Transverse colon (tissue), 4 donors: ENCODE measurements at places on chromosomes 3 and 15.

DNA sequence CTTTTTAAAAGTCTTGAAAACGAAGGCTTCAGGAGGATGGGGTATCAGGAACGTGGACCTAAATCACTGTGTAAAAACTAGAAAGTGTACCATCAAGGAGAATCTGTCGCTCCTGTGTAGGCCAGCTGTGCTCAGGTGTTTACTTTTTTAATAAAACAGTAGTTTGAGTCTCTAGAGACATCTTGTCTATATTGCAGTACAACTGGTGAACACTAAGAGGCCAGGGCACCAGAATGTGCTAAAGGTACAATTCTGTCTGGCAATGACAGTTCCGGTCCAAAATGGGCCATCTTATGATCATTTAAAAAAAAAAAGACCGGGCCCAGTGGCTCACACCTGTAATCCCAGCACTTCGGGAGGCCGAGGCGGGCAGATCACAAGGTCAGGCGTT is 61.8 kb upstream of the MCF2L2 start:
- no peak overlapping the region for H3K4me3 ChIP-seq
- peak overlapping the region; percentile 71 for H3K27ac ChIP-seq
- H3K27me3 ChIP-seq, result no peaks in the 10 kb centered on the region
- no peaks in the 10 kb centered on the region for H3K36me3 ChIP-seq
- DNase-seq, result no peak
- H3K4me1 ChIP-seq, result peaks cover 3% of the 10 kb centered on the region

GRCh38 chr3:30122359-30122758 is 484.0 kb upstream of the TGFBR2 start:
- no peaks in the 10 kb centered on the region for H3K36me3 ChIP-seq
- H3K27ac ChIP-seq, result no peak overlapping the region
- H3K4me1 ChIP-seq, result no peaks in the 10 kb centered on the region

DNA sequence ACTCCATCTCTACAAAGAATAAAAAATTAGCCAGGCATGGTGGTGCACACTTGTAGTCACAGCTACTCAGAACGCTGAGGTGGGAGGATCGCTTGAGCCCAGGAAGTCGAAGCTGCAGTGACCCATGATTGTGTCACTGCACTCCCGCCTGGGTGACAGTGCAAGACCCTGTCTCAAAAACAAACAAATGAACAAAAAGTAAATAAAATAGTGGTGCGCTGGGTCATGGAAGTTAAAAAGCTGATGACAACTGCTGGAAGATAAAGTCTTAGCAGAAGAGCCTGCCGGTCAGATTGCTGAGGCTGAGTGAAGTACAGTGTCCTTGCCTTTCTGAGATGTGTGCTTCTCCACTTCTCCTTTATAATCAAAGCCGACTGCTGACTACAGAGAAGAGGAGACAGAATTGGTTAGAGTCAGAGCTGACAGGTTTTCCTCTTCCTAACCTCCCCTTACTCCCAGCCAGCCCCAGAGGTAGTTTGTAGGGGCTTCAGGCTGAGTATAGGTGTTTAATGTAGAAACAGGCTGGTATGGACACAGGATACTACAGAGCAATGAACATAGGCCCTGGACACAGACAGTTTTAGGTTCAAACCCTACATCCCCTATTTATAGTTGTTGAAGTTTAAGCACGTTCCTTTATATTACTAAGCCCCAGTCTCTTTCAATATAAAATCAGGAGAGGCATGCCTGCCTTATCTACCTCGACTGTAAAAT is 17.9 kb downstream of the HCLS1 start:
- peaks cover 5% of the 10 kb centered on the region for H3K36me3 ChIP-seq
- H3K27ac ChIP-seq, result no peak overlapping the region
- no peaks in the 10 kb centered on the region for H3K27me3 ChIP-seq
- H3K4me3 ChIP-seq, result no peak overlapping the region
- H3K4me1 ChIP-seq, result no peaks in the 10 kb centered on the region

GRCh38 chr3:38238416-38239008 is 27.1 kb upstream of the SLC22A13 start:
- H3K27me3 ChIP-seq, result no peaks in the 10 kb centered on the region
- DNase-seq, result no peak
- peaks cover 13% of the 10 kb centered on the region for H3K36me3 ChIP-seq
- no peak overlapping the region for H3K4me3 ChIP-seq
- H3K4me1 ChIP-seq, result no peaks in the 10 kb centered on the region

GRCh38 chr15:64686130-64686735 is 89.2 kb downstream of the RBPMS2 start:
- no peak overlapping the region for H3K4me3 ChIP-seq
- peaks cover under 1% of the 10 kb centered on the region for H3K4me1 ChIP-seq
- H3K27me3 ChIP-seq, result no peaks in the 10 kb centered on the region
- H3K27ac ChIP-seq, result peak overlapping the region; percentile 16

DNA sequence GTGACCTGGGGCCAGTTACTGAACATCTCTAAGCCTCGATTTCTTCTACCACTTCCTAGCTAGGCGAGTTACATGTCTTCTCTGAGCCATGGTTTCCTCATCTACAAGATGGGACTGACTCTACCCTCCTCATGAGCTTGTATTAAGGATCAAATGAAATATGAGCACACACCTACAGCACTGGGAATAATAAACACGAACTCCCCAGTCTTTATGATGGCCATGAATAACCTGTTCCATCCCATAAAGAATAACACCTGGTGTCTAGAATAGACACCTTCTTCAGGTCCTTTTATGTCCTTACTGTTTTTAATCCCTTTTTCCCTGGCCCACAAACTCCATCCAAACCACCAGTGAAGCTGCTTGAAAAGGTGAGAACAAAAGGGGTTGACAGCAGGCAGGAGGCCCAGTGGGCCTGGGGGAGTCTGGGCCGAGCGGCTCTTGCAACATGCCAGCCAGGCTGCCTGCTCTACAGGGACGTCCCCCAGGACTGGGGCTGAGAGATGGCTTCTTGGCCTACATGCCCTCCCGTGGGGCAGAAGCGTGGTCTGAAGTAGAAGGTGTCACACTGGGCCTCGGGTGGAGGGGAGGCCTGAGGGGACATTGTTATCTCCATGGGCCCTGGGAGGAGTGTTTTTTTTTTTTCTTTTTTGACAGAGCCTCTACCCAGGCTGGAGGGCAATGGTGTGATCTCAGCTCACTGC is 178.2 kb downstream of the RAB11A start:
- H3K4me3 ChIP-seq, result no peak overlapping the region
- no peak overlapping the region for H3K27ac ChIP-seq
- H3K36me3 ChIP-seq, result no peaks in the 10 kb centered on the region
- no peak for DNase-seq
